H1 (cell line): ENCODE measurements at places on chromosomes 1 and 21.

- no peak for DNase-seq
Measured at GRCh38 chr1:162136760-162137159, 67.3 kb downstream of the NOS1AP start.

DNA sequence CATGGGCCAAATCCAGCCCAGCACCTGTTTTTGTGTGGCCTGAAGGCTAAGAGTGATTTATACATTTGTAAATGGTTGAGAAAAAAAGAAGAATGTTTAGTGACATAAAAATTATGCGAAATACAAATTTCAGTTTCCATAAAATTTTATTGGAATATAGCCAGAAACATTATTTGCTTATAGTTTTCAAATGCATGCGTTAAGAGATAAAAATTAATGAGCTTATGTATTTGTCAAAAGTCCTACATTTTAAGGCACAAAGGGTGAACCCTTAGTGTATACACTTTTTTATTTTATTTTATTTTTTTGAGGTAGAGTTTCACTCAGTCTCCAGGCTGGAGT is 2.1 kb downstream of the MORC3 start:
- no peak for DNase-seq

GRCh38 chr1:185656663-185657062 is 77.5 kb upstream of the HMCN1 start:
- DNase-seq, result no peak

DNA sequence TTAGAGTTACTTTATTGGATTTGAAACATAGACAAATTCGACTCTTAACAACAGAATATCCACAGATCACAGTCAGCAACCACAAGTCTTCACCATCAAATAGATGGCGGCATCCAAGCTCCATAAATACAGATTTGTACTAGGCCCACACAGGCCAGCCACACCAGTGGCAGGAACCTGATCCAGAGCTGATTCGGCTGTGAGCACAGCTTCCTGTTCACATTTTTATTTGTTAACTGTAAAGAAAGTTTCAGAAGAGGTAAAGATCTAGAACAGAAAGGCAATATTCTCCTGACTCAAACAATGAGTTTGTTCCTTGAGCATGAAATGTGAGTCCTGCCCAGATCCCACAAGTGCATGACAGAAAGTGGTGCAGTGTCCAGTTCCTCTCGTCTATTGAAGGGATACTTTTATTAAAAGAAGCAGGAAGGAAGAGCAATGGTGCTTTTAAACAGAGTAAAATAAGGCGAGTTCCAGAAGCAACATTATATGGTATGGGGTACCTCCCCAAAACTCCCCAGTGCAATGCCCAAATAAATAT is 205.8 kb downstream of the SLC45A1 start:
- DNase-seq, result no peak

DNA sequence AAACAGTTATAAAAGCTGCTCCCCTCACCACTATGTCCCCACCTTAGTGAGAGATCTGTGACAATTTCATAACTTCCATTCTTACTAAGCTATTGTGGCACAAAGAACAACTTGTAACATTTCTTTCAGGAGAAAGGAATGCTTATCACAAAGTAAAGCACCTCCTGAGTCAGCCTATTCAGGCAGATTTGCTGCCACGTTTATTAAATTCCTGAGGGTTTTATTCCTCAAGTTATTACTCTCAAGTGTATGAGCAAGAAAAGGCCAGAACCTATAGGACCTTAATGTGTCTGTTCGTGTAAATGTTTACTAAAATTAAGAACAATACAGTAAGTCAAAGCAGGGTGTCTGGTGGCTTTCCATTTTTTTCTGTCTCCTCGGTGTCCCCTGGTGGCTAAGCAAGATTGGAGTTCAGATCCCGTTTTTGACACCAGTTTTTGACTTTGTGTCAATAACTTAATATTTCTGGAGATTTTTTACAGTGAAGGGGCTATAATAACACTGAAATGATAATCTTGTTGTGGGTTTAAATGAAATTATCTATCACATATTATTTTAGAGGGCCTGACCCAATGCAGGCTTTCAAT is 1539.6 kb downstream of the BRINP3 start:
- no peak for DNase-seq

- no peak for DNase-seq
Measured at GRCh38 chr1:234628089-234628488, 18.1 kb upstream of the IRF2BP2 start.

GRCh38 chr1:111517469-111518225 is 14.2 kb upstream of the ADORA3 start:
- no peak for DNase-seq

DNA sequence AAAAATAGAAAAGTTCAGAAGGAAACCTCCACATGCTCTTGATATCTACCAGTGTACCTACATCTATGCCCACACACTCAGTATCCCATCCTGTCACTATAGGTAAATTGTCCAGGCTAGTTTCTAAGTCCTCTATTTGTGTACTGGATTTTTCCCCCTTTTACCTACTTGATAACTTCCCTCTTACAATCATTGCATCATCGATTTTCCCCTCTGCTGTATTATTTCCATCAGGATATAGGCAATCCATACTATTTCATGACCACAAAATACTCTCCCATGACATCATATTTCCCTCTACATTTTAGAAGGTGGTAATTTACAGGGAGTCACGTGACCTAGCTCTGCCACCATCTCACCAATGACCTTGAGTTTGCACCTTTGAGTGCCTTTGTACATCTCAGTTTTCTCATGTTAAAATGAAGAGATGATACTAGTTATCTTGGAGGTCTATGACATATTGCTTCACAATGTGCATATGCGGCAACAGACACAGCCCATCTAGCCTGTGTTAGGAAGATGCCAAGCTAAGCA is 88.2 kb downstream of the GDAP2 start:
- DNase-seq, result no peak

- DNase-seq, result no peak
Measured at GRCh38 chr1:220966473-220966872, 87.2 kb downstream of the HLX start.

- DNase-seq, result no peak
Measured at GRCh38 chr1:117598489-117598888, 7.4 kb upstream of the TENT5C start.
